ENCODE measurements at places on chromosomes 13 and 19. TPM values are rescaled to one million over a fixed set of nuclear protein-coding genes. Genes with fewer than 3 reads are reported as not detected.

The IZUMO4 gene
- 3.1 TPM for total RNA-seq

The ZNF709 gene
- 1.4 TPM for total RNA-seq

The GJB2 gene
- total RNA-seq: 1.1 TPM

- H3K27me3 ChIP-seq: no peaks in the 10 kb centered on the region
- no peaks in the 10 kb centered on the region for H3K36me3 ChIP-seq
- no peak for DNase-seq
- H3K4me3 ChIP-seq: no peak overlapping the region
Measured at GRCh38 chr19:17041976-17042375, 15.4 kb upstream of the CPAMD8 start.

- no peak for DNase-seq
- no peaks in the 10 kb centered on the region for H3K27me3 ChIP-seq
- H3K27ac ChIP-seq: peak overlapping the region; percentile 97
- H3K4me1 ChIP-seq: peaks cover 51% of the 10 kb centered on the region
Measured at GRCh38 chr13:30877335-30877734, 28.7 kb upstream of the MEDAG start.

Measured in thoracic aorta (tissue), 2 donors.